Cerebellum (tissue), 4 donors: ENCODE measurements at places on chromosomes 4 and X. TPM values are rescaled to one million over a fixed set of nuclear protein-coding genes. Genes with fewer than 3 reads are reported as not detected.

RHOXF1 gene
- not detected for total RNA-seq

VEGFD gene
- total RNA-seq, result 0.27 TPM

TASL gene
- total RNA-seq, result 0.73 TPM

DDX53 gene
- not detected for total RNA-seq

MOB1B gene
- 39.1 TPM for total RNA-seq

RHOXF2B gene
- total RNA-seq, result not detected

PLS3 gene
- 14.6 TPM for total RNA-seq

PDK3 gene
- 12.9 TPM for total RNA-seq

STOX2 gene
- 44.2 TPM for total RNA-seq

HMGN5 gene
- total RNA-seq, result 2.4 TPM

COL4A6 gene
- total RNA-seq, result 7.1 TPM

FGA gene
- total RNA-seq, result 0.45 TPM

STK26 gene
- total RNA-seq, result 2.5 TPM

GABRB1 gene
- total RNA-seq, result 48.8 TPM

TGIF2LX gene
- total RNA-seq, result not detected

PAK3 gene
- total RNA-seq, result 63.2 TPM

XAGE1A gene
- total RNA-seq, result not detected

RNF175 gene
- 14.5 TPM for total RNA-seq

PAGE1 gene
- total RNA-seq, result not detected

SCLT1 gene
- total RNA-seq, result 66.5 TPM

UGT8 gene
- total RNA-seq, result 11.3 TPM

POU3F4 gene
- 6.8 TPM for total RNA-seq

FAM47A gene
- total RNA-seq, result not detected

ATP6AP2 gene
- total RNA-seq, result 96.6 TPM

IGSF1 gene
- total RNA-seq, result 1.7 TPM

PKD2 gene
- 46.5 TPM for total RNA-seq

PCDH11X gene
- 37.2 TPM for total RNA-seq

CXCL5 gene
- not detected for total RNA-seq

HS6ST2 gene
- total RNA-seq, result 14.4 TPM

NUDT10 gene
- total RNA-seq, result 22.7 TPM

ZNF141 gene
- 61.7 TPM for total RNA-seq

CCKAR gene
- not detected for total RNA-seq

GAGE12F gene
- not detected for total RNA-seq

ATP8A1 gene
- total RNA-seq, result 174 TPM

DCX gene
- total RNA-seq, result 216 TPM

FGG gene
- total RNA-seq, result 0.64 TPM

MXRA5 gene
- 6.7 TPM for total RNA-seq

MUC7 gene
- not detected for total RNA-seq

KLKB1 gene
- total RNA-seq, result 0.45 TPM

HOPX gene
- 17.4 TPM for total RNA-seq

TXK gene
- total RNA-seq, result 0.27 TPM

RP2 gene
- 16.8 TPM for total RNA-seq

GPRASP3 gene
- total RNA-seq, result 33.4 TPM

MAOB gene
- total RNA-seq, result 1.7 TPM

NDUFA1 gene
- 40.2 TPM for total RNA-seq

FAM241A gene
- total RNA-seq, result 1.9 TPM

EBP gene
- total RNA-seq, result 19.9 TPM

CA5B gene
- total RNA-seq, result 10.2 TPM

NAP1L2 gene
- 26.5 TPM for total RNA-seq

ASB9 gene
- total RNA-seq, result 1.3 TPM

CLDN2 gene
- not detected for total RNA-seq
